HT-29 (cell line): ENCODE measurements at places on chromosomes 5 and 9.

DNA sequence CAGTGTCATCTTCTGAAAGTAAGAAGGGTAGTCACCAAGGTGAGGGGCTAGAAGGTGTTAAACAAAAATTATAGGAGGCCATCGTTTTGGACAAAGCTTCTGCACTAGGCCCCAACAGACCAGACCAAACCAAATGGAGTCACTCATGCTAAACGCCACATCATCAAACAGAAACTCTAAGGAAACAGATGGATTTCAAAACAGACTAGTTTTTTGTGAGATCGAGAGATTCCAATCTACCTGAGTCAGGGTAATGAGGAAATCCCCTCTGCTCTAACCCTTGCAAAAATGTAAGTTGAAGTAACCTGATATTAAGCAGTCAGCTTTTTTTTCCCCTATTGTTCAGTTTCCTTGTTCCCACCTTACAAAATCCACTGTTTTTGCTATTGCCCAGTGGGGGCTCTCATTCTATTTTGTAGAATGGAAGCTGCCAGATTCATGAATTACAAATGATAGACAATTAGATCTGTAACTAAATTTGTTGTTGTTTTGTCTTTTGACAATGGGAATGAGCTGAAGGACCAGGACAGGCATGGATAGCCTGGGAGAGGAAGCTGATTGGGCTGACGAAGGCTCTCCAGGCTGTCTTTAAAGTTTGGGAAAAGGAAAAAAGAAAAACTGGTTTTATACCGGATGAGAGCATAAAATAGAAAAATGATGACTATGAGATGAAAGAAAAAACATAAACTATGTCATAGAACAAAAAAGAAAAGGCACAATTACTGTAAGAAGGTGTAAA, 94.7 kb upstream of the ADAMTSL1 start:
- no peak for DNase-seq

DNA sequence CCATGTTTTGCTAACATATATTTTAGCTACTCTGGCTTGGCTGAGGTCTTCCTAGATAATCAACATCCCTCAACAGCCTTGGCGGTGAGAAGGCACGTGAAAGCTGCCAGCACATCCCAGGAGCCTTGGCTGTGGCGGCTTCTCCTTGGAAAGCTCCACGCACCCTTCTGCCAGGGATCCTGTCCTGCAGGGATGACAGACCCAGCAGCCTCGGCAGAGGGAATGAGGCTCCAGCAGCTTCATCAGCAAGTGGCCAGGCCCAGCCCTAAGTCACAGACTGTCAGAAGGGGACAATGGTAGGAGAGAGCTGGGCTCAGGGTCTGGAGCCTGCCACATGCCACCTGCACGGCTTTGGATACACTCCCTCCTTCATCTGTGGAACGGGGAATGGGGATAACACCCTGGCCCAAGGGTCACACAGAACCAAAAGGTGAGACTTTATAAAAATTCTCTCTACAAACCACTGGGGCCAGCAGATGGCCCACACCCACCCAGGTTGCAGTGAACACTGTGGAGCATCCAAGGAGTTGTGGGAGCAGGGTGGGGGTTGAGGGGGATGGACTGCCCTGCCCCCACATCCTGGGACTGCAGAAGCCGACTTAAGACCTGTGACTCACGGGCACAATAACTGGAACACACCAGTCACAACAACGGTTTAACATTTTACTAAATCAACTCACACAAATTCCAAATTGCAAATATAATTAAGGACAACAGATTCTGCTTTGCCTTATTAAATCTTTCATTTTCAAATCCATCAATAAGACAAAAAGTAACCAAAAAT, 65.1 kb downstream of the MACROH2A1 start:
- no peak for DNase-seq

DNA sequence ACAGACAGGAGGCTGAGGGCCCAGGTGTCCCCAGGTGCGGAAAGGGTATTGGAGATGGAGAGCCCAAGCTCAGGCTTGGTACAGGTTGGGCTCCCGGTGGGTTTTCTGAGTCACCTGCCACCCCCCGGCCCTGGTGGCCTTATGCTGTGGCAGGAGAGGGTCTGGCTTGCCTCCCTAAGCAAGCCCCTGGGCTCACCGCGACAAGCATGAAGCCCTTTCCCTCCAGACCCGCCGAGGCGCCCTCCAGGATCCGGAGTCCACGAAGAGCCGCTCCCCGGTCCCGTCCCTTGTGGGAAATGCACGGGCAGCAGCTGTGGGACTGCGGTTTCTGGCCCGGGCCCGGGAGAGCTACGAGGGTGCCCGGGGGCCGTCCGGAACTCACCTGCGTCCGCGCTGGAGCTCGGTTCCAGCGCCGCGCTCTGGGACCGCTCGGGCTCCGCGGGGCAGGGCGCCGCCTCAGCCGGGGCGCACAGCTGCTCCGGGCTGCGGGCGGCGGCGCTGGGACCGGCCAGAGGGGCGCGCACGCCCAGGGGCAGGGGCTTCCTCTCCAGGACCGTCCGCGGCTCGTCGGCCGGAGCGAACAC, 757 bp downstream of the SAPCD2 start:
- no peak for DNase-seq

GRCh38 chr9:111605041-111605559, 5.7 kb upstream of the PTGR1 start:
- DNase-seq = peak; percentile 53

DNA sequence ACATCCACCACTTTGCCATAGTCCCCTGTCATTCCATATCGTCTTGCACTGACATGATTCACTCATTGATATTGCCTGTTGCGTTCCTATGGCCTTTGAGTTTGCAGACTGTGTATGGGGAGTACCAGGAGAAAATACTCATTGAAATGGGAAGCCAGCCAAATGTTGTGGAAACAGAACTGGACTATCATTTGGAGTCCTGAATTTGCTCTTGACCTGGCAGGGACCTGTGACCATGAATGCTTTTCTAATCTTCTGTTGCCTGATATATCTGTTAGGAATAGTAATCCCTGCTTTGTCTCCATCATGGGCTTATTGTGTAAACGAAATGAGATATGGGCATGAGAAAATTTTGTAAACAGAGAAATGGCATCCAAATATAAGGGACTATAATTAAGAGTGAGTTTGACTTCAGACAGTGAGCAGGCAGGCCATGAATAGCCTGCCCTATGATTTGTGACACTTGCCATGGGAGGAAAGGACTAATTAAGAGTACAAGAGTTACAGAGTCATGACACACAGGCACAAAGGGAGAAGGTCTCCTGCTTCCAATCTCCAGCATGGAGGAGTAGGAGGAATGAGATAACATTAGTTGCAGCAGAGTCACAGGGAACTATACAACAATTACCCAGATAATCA, 572.9 kb upstream of the SGCD start:
- no peak for DNase-seq

GRCh38 chr9:77673941-77674791, 26.0 kb upstream of the GNA14 start:
- no peak for DNase-seq

GRCh38 chr9:113516840-113517577, 53.5 kb downstream of the RGS3 start:
- DNase-seq = no peak

GRCh38 chr9:99052815-99053715, 51.8 kb upstream of the TGFBR1 start:
- no peak for DNase-seq
